ENCODE measurements at places on chromosomes 7 and 10.

GRCh38 chr7:139908792-139909191 is 79.7 kb downstream of the TBXAS1 start:
- DNase-seq: no peak

DNA sequence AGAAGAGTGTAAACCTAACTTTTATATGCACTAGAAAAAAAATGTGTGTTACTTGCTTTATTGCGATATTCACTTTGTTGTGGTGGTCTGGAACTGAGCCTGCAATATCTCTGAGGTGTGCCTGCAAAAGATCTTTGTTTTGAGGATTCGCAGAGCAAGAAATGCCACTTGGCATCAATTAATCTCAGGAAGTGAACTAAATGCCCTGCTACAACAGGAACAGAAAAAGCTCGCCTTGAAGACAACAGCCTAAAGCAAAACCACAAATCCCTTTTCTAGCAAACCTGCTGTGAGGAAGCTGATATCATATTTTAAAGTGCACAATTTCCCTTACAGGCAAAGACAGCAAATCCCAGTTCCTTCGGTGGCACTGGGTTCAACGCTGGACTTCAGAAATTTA is 675.8 kb downstream of the KCNMA1 start:
- DNase-seq: no peak

GRCh38 chr7:8161364-8161828 is 100.6 kb downstream of the ICA1 start:
- DNase-seq: no peak

DNA sequence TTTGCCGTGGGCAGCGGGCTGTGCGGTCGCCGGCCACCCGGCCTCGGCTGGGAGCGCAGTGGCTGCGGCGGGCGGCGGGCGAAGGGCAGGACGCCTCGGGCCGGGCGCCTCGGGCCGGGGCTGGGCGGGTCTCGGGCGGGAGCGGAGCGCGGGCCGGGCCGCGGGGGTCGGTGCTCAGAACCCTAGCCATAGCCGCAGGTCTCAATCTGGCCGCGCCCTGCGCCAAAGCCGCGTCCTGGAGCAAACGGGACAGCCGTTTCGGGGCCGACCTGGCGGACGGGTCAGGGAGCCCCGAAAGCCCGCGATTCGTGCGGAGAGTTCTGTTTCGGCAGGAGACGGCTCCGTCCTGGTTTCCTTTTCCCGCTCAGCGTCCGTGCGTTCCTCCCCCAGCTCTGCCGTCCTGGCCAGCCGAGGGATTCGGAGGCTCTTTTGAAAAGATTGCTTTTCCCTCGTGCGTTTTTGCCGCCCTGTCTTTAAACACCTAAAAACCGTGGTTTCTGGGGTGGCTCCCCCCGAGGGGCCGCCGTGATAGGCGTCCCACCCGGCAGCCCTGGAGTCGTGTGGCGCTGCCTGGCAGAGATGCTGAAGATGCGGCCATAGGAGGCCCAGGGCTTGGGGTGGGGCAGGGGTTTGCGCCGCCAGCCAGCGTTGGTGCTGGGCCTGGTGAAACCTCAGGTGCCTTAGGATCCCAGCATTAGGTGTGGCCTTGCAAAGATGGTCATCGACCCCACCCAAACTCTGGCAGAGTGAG is 727 bp downstream of the RET start:
- no peak for DNase-seq

DNA sequence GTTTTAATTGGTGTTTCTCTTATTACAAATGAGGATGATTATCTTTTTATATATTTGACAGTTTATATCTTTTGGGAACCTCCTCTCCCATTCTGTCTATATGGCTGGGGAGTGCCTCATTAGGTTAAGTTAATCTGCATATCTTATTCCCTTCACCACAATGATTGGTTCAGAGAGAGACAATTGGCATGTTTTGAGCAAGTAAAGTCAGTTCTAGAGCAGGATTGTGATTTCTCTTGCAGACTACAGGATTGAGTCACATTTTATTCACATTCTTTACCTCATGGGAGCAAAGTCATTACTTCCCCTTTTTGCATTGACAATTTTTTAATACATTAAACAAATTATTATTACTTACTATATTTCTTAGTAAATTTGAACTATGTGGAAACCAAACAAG is 345.6 kb downstream of the MDFIC start:
- no peak for DNase-seq

- no peak for DNase-seq
Observed at GRCh38 chr7:156907656-156908055, 14.7 kb upstream of the LMBR1 start.

DNA sequence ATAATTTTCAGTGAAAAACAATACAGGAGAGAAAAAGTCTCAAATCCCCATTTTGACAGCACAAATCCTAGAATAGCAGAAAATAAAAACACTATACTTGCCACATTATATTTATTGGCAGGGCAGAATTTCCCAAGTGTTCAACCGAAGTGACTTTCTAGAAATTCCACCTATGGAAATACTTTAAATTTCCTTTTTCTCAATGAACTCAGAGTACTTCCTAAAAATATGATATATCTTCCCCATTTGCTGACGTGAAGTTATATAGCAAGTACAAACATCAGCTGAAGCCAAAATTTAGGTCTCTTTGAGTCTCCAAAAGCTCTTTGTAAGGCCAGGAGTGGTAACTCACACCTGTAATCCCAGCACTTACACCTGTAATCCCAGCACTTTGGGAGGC is 83.3 kb downstream of the NT5C2 start:
- DNase-seq: no peak

DNA sequence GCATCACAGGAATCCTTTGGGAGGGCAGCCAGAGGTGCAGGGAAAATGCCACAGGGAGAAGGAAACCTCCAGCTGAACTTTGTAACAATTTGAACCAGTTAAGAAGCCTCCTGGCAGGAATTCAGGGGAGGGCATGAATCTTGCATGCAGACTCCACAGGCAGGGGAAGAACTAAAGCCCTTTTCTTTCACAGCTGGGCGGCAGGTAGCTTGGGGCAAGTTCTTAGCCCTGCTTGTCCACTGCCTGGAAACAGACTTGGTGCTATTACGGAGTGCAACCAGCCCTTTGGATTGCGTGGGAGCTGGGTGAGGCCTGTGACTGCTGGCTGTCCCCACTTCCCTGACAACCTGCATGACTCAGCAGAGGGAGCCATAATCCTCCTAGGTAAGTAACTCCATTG is 51.7 kb upstream of the ADAM12 start:
- DNase-seq: no peak

DNA sequence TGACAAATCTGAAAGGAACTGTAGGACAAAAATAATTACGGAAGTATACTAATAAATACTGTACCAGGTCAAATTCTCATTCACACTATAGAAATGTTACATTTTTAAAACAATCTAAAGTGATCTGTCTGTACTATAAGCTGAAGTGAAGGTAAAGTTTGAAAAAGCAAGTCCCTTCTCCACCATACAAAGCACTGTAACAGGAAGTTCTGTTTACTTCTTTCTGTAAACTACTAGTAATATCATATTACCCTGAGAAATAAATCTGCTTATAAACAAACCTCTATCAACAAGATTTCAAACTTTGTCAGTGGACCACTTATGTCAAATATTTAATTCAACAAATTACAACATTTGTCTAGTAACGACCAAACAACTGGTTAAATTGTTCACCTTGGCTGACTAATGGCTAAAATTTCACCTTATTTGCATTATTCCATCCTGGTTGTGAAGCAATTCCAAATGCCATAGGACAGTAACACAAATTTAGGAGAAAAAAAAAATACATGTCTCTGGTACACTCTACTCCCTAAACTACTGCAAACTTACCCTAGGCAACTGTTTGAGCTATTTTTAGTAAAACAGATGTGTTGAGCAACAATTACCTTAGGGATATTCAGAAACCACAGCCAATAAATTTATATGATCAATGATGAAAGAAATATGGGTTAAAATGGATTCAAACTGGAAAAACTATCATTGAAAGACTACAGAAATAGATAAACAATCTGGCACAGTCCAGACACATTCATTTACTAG is 126.0 kb downstream of the NRBF2 start:
- no peak for DNase-seq

DNA sequence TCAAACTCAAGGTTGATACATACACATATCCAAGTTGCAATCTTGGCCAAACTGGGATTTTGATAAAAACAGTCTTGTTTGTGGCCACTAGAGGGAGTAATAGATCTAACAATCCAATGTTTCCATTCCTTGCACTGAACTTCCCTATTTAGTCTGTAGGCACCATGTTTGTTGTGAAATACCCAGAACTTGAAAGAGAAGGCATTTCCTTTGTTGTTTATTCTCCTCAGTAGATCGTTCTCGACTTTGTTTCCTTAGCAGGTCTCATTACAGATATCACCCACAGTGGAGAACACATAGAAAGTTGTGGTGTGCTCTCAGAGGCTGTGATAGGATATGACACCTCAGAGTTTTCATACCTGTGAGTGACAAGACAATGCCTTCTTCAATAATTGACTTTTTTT is 70.3 kb upstream of the MXI1 start:
- DNase-seq: peak; percentile 65

DNA sequence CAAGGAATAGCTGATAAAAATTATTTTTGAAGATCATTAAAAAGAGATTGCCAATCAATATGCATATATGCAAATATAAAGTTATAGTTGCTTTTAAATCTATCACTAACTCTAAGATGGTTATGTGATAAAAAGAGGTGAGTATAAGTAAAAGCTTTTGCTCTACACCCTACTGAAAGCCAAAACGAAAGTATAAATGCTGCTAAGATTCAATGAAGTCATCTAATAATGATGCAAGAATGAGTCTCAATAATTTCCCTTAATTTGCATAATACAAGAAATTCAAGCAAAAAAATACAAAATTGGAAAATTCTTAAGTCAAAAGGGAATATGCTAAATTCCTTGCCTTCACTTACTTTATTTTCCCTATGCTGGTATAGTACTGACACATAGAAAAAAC is 75.2 kb downstream of the WAPL start:
- DNase-seq: no peak

GRCh38 chr10:78212060-78212785 is 178.6 kb downstream of the RPS24 start:
- no peak for DNase-seq

GRCh38 chr10:75176736-75177135 is 33.9 kb upstream of the VDAC2 start:
- DNase-seq: no peak

- DNase-seq: peak; percentile 61
Observed at GRCh38 chr10:132654708-132655661, 117.4 kb downstream of the INPP5A start.

GRCh38 chr7:122423591-122423990 is 119.0 kb upstream of the FEZF1 start:
- DNase-seq: no peak

GRCh38 chr10:58027426-58027825 is 240.3 kb downstream of the IPMK start:
- DNase-seq: no peak

DNA sequence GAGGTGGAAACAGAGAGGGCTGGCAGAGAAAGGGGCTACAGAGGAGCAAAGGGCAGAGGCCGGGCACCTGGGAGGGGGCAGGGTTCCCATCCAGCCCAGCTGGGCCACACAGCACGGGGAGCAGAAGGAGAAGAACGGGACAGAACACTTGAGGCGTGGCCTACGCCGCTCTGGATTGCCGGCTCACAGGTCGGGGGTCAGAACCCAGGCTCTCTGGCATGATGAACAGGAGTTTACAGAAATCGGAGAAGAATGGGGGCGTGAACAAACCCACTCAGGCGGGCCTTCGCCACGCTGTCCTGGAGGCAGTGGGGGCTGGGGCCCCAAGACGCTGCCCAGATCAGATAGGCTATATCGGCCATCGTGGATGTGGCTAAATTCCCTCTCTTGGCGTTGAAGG is 362.2 kb upstream of the SHH start:
- no peak for DNase-seq

DNA sequence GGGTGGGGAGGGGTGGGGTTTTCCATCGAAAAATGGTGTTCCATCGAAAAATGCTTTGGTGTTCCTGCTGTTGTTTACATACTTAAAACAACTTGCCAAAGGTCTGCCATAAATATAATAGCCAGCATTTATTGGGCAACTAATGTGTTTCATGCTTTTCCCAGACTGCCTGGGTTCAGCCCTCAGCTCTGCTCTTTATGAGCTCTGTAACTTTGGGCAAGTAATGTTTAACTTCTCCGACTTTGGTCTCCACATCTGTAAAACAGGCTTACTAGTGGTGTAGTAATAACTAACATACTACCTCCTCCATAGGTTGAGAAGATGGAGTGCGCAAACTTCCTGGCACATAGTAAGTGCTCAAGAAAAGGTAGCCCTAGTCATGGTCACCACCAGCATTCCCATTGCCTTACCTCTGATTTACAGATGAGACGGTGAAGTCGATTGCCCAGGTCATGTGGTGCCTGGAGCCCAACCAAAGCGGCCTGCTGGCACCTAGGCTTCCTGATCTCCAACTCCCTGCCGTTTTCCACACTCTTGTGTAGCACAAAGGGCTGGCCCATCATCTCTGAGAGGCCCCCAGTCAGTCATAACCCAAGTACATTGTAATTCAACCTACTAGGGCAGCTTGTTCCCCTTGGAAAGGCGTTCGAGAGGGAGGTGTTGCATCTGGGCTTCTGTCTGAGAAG is 8.9 kb downstream of the ZMIZ1 start:
- DNase-seq: no peak

GRCh38 chr7:75914169-75914654 is 743 bp upstream of the POR start:
- DNase-seq: no peak

- DNase-seq: no peak
Observed at GRCh38 chr7:20323595-20323994, 7.1 kb upstream of the ITGB8 start.

- no peak for DNase-seq
Observed at GRCh38 chr10:96878057-96878456, 46.0 kb downstream of the LCOR start.

DNA sequence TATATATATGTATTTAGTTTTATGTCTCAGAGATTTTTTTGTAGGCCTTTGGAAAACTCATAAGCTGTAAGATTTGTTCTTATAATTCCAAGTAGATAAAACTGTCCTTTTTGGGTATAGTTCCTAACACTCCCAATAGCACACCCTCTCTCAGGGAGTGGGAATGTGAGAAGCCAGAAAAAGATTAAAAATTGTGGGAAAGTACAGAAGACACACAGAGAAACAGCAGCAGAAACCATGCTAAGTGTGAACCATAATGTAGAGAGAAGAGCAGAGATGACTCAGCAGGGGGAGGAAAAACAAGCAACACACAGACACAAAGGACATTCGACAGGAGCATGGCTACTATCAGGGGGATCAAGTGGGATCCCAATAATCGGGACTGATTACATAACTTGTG is 401.6 kb downstream of the MAGI2 start:
- no peak for DNase-seq
